ENCODE measurements at places on chromosomes 12 and 14.
A peak's percentile ranks its signal among the peaks of the same experiment; 100 is the strongest.

GRCh38 chr12:102343361-102344121 is 136.8 kb downstream of the IGF1 start:
- no peak for DNase-seq

DNA sequence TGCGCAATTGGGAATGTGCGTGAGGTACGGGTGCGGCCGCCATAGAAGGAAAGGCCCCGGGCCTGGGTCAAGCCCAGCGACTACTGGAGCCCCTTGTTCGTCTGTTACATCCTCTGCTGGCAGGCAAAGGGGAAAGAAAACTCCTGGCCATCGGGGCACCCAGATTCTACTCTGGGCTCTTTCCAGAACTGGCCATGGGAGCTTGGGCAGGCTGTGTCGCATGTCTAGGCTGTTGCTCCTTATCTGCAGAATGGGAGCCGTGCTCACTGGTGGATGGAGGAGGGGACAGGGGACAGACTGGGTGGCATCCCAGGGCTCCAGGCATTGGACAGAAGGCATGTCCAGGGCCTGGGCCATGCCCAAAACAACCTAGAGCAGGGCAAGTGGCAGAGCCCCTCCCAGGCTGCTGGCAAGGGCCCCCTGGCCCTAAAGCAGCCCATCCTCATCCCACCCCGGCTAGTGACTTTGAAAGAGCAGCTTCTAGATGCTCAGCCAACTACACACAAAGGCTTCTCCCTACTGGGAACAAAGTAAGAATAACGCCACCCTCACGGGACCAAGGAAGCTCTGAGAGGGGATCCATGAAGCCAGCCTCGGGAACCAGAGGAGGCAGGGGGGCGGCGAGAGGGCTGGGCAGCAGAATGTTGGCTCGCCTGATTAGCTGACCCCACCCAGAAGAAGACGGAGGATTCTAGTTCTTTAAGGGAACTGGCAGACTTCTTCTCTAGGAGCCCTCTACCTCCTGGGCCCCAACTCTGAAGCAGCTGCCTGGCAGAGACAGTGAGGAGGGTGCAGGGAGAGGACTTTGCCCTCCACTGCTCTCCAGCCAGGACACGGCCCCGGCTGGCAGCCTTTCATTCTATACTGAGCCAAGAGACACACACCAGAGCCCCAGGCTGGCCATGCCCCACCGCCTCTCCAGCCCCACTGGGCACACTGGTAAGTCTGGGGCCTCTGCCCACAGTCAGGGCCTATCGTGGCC is 96.8 kb downstream of the SINHCAF start:
- no peak for DNase-seq

DNA sequence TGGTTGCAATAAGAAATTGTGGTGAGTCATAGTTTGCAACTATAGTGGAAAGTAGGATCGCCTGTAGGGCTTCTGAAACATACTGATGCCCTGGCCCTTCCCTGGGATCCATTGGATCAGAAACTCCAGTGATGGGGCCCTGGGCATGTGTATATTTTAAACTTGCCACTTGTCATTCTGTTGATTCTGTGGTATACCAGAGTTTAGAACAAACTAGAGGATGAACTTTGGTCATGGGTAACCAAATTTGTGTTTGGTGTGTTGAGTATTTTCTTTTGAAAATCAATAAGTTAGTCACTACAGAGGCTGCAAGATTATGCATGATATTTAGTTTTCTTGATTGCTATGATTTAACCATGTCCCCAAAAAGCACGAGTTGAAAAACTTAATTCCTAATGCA is 142.2 kb downstream of the SLC15A5 start:
- no peak for DNase-seq

- DNase-seq: no peak
Observed at GRCh38 chr14:49310298-49310697, 275.9 kb downstream of the RPS29 start.

DNA sequence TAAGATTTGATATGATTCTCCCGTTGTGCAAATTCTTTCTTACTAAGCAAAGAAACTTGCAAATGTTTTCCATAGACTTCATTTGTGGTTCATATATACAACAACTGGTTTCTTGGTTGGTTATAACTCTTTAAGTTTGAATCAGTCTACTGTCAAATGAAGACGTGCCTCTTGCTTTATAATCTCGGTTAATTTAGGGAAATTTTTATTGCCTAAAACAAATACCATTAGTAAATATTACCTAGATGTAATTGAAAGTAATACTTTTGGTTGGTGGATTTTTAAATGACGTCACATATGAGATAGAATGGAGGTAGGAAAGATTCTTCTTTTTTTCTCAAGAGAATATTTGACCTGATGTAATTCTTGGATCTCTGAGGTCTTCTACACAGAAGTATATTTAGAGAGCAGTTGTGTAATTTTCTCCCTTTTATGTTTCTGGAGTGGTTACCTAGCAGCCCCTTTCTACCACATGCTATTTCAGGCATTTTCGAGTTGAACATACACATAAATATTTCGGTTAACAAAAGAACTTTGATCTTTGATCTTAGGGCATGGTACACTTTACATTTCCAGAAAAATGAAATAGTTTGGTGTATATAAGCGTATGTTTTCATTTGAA is 1.7 kb downstream of the ATF7IP start:
- peak; percentile 73 for DNase-seq

Data from activated CD4-positive, alpha-beta T cell treated with anti-CD3 and anti-CD28 coated beads, Interleukin-2, amount 50 U/mL, for 16 hours (primary cell).